NCI-H226 (cell line): ENCODE measurements at places on chromosomes 2 and 18.

DNA sequence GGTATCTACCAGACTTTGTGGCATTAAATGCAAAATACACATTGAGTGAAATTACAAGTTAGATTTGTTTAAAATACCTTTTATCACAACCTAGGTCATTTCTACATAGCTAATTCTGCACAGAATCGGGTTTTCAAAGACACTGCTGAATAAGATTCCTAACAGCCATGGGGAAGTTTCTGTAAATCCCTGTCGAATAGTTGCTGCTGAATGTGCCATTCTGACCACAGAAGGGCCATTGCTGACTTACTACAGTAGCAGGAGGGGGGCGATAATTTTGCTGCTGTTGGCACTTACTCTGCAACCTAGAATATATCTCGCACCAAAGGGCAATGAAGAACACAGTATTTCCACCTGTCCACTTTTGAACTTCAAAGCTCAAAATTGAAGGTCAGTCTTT is 232.8 kb downstream of the TCF4 start:
- DNase-seq = no peak

- DNase-seq = peak; percentile 63
These were observed 17.0 kb upstream of the STAT4 start for GRCh38 chr2:191167766-191168165.

GRCh38 chr18:12394428-12394827 is 13.3 kb upstream of the PRELID3A start:
- DNase-seq = no peak

DNA sequence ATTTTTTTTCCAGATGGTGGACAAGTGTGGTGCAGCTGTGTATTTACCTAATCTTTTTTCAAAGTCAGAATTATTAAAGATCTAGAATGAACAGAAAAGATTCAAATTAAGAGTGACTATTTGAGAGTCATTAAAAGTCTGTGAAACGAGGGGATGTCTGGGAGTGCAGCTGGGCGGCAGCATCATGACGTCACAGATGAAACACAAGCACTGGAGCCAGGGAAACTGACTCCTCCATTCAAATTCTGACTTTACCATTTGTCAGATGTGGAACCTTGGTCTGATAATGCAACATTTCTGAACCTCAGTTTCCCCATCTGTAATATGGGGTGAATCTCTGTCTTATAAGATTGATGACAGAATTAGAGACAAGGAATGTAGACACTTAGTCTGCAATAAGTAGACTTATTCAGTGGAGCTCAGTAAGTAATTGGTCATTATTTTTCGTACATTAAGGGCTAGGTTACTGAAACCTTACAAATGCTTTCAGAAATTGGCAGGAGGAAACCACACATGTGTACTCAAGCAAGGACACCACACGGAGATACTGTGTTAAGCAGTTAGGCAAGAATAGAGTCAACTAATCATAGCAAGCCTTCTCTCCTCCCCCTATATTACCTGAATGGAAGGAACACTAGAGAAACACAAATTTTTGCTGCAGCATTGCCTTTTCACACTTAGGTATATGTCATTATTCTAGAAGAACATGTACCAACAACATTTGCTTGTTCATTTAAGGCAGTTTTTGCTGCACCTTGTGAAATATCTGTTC is 27.8 kb upstream of the CXXC1 start:
- no peak for DNase-seq

- DNase-seq = peak; percentile 62
These were observed 16.8 kb upstream of the ATP8B1 start for GRCh38 chr18:57819671-57820460.

GRCh38 chr2:41924024-41924423 is 123.8 kb upstream of the PKDCC start:
- DNase-seq = no peak

DNA sequence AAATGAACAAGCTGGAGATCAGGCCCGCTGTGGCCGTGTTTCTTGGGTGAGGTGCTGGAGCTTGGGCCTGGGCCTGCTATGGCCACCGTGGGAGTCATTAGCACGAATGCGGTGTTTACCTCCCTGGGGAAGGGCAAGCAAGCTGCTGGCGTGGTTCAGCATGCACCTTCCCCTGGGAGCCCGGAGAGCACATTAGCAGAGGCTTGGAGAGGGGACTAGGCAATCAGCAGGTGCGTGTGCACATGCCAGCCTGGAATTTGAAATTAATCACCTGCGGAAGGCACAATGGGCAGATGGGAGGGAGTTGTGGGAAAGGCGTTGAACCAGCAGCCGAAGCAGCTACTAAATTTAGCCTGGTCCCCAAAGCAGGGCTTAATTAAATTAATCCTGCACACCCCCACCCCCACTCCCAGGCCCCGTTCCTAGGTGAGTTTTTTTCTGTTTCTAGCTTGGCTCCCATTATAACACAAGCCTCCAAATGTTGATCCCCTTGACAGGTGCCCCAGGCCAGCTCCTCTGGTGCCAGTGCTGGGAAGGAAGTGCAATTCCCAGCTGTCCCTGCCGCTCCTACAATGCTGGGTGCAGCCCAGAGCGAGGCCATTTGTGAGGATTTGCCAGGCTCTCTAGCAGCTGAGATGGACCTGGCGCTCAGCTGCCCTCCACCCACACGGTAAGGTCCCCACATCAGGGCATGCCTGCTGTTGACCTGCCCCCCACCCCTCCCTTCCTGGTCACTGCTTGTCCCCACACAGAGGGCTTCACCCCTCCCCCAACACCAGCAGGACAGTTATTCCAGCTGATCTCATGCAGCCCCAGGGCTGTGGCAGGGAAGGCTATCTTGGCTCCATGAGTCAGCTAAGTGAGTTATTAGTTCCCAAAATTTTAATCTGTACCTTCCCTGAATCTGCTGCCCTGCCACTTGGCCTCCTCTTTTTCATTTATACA is 115.0 kb downstream of the ZBTB7C start:
- peak; percentile 4 for DNase-seq

DNA sequence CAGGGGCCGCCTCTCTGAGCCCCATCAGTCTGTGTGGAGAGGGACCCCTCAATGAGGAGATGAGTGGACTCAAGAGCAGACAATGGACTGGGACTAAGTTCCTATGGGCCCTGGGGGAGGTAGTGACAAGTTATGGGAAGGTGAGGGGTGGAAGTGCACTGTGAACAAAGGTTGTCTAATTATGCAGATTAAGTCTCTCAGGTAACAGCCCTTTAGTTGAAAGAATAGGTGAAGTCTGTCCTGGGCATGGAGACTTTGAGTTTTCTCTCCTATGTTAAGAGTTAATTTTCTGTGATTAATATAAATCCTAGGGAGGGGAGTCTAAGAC is 243.8 kb downstream of the FAM210A start:
- no peak for DNase-seq

DNA sequence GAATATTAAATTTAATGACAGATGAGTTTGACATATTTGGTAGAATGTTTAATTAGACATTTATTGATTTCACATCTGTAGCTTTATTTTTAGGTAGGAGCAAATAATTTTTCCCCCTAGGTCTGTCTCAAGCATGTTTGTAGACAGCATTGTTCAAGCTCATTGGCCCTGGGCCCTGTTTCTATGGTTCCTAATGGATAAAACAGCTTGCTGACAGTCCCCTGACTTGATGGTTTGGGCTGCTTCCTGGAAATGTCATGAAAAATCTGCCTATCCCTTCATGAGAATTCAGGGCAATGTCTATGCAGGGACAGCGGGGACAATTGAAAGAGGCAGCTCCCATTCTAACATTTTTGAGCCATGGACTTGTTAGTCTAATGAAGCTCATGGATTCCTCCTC is 14.6 kb upstream of the MEP1B start:
- DNase-seq = no peak

DNA sequence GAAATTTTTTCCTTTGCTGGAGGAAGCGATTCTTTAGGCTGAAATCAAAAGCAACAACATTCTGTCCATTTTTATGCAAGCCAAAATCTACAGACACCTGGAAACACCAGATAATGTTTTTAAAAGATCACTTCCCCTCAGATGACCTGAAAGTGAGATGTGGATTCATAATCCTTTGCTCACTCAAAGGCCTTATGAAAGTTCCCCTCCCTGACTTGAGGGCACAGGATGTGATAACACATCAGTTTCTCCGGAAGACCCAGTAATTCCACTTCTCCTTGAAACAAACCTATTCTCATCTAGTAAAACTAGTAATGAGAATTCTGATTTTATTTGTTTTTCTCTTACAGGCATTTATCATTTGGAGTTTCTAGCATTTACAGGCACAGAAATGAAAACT is 218.3 kb upstream of the RND3 start:
- no peak for DNase-seq

- DNase-seq = peak; percentile 59
These were observed 69.3 kb upstream of the SLC16A14 start for GRCh38 chr2:230137902-230138539.

DNA sequence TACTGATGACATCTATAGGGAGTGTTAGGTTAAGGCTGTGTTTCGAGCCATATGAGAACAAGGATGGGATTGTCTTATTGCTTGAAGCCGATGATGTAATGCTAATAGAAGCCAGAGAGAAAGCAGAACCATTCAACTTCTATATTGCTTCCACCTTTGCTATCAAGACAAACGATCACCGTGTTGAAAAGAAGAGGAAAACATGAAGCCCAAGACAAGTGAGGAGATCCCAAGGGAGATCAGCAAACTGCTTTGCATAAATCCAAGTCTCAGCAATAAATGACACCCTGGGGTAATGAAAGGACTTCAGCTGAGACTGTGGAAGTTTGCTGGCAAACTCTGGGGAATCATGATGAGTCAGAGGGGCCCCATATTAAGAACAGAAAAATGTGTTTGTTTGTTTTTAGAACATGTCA is 206.2 kb downstream of the NCKAP5 start:
- no peak for DNase-seq

GRCh38 chr2:120745420-120746111 is 9.9 kb downstream of the GLI2 start:
- DNase-seq = no peak

GRCh38 chr2:37669446-37669845 is 2.0 kb downstream of the CDC42EP3 start:
- DNase-seq = peak; percentile 42

- DNase-seq = no peak
These were observed 138.6 kb downstream of the TMEM18 start for GRCh38 chr2:538646-539045.

DNA sequence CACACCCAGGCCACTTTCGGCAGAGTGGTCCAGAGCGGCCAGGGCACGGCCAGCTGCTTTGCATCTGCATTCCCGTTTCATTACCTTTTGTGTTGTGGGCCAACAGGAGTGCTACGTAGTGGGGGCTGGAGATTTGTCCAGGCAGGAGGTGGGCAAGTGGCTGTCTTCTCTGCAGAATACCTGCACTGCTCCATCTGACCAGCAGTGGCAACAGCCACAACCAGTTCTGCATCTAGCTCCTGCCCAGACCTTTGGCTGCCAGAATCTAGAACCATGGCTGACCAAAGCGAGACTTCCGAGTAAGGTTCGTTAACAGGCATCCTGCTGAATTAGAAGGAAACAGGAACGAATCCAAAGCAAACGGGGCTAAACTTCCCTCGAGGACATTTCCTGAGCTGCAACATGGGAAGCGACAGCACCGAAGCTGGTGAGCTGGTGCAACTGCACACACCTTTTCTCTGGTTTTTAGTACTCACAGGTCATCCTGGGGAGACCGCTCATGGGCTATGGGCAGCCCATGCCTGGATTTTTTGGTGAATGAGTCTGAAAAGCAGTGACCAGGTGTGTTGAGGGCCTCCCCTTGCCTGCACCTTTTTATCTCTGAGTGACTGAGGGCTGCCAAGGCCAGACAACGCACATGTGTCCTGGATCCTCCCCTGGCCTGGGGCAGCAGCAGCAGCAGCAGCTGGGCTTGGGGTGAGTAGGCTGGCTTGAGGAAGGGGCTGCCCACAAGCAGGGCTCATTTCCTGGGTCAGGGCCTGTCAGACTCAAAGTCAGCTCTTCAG is 10.5 kb downstream of the GDF7 start:
- no peak for DNase-seq

GRCh38 chr18:48208432-48209140 is 200.6 kb downstream of the ZBTB7C start:
- no peak for DNase-seq

- DNase-seq = no peak
These were observed 16.2 kb upstream of the CXCR4 start for GRCh38 chr2:136134126-136134525.

- peak; percentile 67 for DNase-seq
These were observed 26.4 kb downstream of the ASXL2 start for GRCh38 chr2:25851740-25852503.

- DNase-seq = no peak
These were observed 28.3 kb upstream of the SLC40A1 start for GRCh38 chr2:189608795-189609422.

GRCh38 chr2:10039658-10040410 is 3.5 kb upstream of the KLF11 start:
- DNase-seq = no peak

DNA sequence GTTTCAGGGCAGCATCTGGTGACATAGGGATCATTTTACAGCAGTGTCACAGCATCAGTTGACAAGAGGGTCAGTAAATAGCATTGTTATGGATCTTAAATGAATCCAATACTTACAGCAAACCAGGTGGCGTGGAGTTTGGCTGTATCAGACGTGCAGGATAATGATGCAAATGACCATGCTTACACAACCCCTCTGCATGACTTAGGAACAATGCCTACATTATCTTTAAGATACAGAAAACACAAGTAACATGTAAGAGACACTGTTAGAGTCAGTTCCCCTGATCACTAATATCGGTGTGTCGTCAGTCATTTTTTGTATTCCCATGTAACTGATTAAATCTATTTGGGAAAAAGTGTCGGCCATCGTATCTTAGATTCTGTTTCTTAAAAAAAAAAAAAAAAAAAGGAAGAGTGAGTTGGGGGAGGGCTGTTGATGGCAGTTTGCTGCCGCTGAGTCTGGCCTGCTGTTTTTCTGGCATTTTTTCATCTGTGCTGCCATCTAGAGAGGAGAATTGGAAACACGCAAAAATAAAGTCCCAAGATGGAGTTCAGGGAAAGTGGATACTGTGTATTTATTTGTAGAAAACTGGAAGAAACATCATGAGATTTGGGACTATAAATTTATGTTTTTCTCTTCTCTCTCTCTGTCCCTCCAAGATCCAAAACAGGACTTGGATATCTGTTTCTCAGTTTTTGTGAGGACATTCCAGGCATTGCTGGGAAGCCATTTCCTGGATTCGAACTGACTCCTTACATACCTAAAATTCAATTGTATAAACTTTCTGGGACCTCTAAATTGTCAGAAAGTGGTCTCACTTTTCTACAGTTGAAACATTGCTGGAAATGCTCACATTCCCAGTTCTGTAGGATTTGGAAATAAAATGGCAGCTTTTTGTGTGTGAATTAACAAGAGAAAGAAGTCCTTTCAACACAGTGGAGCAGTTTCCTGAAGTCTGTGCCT is 60.3 kb upstream of the AGPS start:
- DNase-seq = peak; percentile 39

- DNase-seq = no peak
These were observed 152.6 kb upstream of the MEX3C start for GRCh38 chr18:51350081-51350480.

- DNase-seq = no peak
These were observed 360.3 kb downstream of the FBXO15 start for GRCh38 chr18:73787316-73787715.

GRCh38 chr2:196318517-196319377 is 147.4 kb upstream of the STK17B start:
- no peak for DNase-seq

DNA sequence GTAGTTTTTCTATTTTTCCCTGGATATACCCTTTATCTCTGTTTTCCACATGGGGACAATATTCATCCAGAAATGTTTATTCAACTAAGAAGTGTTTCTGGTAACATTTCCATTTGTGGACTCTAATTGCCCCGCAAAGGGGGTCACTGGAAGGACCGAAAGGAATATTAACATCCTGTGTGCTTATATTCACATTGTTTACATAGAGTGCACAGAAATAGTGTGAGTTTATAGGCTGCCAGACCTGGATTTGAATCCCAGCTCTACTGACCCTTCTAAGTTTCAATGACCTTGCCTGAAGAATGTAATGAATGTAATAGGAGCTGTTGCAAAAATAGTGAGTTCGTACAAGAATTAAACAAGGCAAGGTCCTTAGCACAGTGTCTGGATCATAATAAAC is 152.9 kb upstream of the NCKAP5 start:
- no peak for DNase-seq
